CD4-positive, alpha-beta T cell treated with Interleukin-17A for 1 hour (primary cell): ENCODE measurements at places on chromosomes 6 and 20.

GRCh38 chr6:148793721-148794120 is 46.9 kb downstream of the UST start:
- DNase-seq: no peak

DNA sequence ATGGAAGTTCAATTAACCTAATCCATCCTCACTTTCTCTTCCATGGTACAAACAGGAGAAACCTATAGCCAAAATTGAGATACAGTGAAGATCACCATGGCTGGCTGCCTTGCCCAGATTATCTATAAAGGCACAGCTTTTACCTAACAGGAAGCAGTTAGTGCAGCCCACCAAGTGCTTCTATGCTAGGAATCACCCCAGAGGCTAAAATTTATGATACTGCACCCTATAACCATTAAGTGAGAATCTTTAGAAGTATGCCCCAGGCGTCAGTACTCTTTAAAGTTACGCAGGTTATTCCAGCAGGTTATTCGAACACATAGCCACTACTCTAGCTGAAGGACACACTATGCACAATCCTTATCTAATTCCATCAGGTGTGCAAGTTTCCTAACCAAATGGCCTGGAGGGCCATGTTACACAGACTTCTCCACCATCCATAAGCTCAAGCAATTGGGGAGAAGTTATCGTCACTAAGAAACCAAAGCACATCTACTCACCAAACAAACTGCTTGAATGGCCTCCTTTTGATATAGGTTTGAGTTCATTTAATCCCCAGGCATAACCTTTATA is 43.1 kb downstream of the MAN1A1 start:
- DNase-seq: no peak

DNA sequence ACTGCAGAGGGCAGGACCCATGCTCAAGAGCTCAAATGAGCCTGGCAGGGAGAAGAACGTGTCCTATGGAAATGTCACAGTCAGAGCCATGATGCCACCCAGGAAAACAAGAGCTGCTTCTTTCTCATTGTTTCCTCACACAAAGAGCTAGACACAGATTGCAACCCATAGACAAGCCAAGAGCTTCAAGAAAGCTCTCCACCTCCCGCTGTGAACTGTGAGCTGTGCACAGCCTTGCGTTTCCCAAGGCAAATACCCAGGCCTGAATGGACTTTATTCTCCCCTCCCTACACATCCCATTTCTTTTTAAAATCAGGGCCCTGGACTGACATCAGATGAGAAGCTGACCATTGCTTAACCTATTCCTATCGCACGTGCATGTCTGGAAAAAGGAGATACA is 388.8 kb downstream of the RNGTT start:
- no peak for DNase-seq

DNA sequence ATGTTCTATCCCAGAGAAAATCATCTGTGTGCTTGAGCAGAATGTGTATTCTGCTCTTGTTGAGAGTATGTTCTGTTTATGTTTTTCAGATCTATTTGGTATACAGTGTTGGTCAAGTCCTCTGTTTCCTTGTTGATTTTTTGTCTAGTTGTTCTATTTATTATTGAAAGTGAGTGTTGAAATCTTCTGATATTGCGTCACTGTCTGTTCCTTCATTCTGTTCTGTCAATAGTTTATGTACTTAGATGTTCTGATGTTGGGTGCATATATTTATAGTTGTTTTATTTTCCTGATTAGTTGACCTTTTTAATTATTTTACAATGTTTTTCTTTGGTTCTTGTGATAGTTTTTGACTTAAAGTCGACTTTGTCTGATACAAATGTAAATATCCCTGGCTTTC is 458.7 kb upstream of the HSF2 start:
- no peak for DNase-seq

- DNase-seq: no peak
These were observed 9.0 kb upstream of the MLIP start for GRCh38 chr6:54102238-54102637.

DNA sequence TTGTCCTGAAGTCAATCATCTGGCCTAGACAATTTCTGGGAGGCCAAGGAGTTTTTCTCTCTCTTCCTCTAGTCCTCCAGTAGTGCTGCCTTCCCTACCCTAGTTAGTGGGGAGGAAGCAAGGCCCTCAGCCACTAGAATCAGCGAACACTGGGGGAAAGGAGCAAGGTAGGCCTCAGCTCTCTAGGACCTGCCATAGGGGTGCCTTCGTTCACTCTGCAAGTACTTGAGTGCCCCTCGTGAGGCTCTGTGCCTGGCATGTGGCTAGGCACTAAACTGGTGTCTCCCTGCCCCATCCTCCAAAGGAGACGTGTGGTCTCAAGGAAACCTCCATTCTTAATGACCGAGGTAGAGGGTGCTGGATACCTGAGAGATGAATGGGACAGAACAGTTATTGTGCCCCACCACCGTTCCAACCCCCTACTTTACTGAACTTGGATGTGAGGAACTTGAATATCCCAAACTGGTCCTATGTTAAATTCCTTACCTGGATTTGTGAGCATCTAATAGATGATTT is 1.1 kb downstream of the DEF6 start:
- no peak for DNase-seq

DNA sequence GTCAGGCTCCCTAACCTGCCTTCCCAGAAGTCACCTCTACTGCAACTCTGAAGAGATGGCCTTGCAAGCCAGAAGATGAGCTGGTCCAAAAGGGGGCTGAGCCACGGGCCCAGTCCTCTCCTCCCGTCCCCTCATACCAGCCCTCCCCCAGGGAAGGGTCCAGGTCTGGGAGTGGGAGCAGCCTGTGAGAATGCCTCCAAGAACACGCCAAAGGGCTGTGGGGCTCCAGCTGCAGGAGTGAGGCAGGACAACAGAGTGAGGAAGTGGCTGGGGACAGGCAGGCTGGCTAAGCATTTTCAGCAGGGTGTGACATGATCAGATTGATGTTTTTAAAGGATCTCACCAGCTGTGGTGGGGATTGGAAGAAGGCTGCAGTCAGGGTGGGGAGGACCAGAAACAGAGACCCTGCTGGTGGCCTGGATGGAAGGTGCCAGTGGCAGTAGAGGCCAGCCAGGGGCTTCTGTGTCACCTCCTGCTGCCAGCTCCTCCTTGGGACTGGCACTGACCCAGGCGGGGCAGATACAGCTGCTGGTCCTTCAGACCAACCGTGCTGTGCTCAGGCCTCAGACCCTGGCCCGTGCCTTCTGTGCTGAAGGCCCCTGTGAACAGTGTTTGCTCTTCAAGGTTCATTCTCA is 257.6 kb downstream of the NRN1 start:
- DNase-seq: no peak

DNA sequence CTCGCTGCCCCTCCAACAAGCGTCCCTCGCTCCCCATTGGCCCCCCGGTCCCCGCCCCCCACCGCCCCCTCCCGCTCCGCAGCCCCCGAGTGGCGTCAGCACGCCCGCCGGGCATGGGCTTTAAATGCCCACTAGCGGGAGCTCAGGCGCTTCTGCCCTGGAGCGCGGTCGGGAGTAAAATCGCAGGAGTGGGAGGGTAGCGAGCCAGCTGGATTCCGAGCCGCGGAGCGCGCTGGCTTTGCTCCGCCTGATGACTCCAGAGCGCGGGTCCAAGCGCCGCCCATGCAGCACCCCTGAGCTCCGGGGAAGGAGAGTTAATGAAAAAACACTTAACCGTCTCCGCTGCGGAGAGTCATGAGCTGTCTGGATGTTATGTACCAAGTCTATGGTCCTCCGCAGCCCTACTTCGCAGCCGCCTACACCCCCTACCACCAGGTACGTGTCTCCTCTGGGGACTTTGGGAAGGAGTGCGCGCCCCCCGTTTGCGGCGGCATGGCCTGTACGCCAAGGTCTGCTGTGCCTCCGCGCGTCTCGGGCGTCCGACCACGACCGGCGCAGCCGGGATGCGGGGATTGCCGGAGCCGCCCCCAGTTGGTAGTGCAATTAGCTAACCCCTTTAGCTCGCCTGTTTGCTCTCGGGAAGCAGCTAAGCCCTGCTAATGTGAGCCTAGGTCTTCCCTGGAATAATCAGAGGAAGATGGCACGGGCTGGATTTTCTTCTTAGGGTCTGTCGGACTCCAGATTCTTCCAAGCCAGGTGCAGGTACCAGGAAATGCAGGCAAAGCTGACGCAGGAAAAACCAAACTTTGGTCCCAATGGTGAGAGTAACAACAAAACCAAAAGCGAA is at the start of gene VGLL2:
TSS of gene VGLL2 (plus strand) at position 149 of the 847 bp plus-strand sequence. CDS start at position 355, 206 bp downstream.
- no peak for DNase-seq

GRCh38 chr6:5361396-5361795 is 100.1 kb downstream of the FARS2 start:
- no peak for DNase-seq

GRCh38 chr20:25077610-25078169 is 4.3 kb downstream of the VSX1 start:
- DNase-seq: no peak

DNA sequence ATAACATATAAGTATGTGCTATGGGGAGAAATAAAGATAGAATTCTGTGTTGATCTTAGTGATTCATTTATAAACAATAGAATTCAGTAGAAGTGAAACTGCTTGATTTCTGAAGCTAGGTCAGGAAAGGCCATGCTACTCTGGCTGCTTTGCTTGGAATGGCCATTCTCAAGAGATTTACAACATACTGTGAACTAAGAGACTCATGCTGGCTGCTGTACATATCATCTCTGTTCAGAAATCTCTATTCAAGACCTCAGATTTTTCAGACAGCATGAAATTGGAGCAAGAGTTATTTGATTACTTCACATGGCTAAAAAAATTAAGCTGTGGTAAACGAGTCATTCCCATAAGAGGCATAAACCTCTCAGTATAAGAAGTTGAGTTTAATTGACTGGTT is 662.6 kb downstream of the BCKDHB start:
- no peak for DNase-seq

DNA sequence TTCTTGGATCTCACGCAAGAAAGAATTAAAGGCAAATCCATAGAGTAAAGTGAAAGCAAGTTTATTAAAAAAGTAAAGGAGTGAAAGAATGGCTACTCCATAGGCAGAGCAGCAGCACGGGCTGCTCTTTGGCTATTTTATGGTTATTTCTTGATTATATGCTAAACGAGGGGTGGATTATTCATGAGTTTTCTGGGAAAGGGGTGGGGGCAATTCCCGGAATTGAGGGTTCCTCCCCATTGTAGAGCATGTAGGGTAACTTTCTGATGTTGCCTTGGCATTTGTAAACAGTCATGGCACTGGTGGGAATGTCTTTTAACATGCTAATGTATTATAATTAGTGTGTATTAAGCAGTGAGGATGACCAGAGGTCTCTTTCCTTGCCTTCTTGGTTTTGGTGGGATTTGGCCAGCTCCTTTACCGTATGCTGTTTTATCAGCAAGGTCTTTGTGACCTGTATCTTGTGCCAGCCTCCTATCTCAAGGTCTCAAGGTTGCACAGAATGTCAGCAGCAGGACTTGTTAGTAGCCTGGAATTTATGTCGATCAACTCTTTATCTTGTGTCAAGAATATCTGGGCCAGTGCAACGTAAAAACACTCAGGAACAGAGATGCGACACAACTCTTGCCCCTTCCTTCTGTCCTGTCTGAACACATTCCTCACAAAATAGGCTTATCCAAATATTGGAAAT is 931.4 kb downstream of the QKI start:
- no peak for DNase-seq

GRCh38 chr6:11804701-11805100 is 26.1 kb upstream of the ADTRP start:
- DNase-seq: no peak

- DNase-seq: no peak
These were observed 32.5 kb upstream of the DACT2 start for GRCh38 chr6:168352096-168352495.

DNA sequence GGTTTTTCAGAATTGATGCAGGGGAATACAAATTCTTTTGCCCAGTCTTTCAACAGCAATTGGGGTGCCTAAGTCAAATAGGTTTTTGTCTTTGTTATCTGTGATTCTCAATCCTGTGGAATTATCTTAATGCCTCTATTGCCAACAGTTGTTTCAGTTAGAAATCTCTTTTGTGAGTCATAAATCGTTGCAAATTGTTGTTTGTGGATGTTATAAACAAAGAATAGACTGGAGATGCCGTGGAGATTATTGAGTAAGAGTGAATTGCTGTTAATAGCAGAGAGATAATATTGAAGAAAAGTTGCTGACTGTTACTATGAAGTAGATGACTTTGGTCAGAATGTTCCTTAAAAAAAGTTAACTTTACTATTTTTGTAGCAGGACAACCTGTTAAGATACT is 63.7 kb upstream of the POPDC3 start:
- no peak for DNase-seq

DNA sequence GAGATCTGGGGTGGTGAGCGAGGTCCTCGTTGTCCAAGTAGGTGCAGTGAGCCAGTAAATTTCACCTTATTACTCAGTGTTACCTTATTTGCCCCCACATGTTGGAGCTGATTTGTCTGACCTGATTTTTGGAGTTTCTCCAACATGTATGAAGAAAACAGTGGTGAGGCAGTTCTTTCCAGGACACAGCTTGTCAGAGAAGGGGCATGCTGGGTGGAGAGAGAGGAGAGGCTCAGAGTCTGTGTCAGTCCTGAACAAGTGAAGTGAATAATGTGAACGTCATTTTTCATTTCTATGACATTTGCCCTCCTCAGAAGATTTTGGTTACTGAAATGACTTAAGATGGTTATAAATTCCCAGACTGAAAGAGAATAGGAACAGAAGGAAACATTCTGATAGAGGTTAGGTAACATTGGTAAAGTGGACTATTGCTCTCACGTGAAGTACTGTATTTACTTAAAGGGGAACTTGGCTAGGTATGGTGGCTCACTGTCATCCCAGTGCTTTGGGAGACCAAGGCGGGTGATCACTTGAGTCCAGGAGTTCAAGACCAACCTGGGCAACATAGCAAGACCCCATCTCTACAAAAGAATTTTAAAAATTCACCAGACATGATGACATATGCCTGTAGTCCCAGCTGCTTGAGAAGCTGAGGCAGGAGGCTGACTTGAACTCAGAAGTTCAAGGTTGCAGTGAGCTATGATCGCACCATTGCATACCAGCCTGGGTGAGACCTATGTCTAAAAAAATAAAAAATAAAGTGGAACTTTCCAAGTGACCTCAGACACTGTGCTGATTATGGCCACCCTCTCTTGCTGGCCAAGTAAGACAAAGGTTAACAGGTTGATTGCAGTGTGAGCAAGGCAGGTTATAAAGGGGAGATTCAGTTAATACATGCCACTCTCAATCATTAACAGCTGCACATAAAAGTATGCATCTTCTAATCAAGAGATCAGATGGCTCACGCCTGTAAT is 184.3 kb downstream of the EDN1 start:
- DNase-seq: no peak

DNA sequence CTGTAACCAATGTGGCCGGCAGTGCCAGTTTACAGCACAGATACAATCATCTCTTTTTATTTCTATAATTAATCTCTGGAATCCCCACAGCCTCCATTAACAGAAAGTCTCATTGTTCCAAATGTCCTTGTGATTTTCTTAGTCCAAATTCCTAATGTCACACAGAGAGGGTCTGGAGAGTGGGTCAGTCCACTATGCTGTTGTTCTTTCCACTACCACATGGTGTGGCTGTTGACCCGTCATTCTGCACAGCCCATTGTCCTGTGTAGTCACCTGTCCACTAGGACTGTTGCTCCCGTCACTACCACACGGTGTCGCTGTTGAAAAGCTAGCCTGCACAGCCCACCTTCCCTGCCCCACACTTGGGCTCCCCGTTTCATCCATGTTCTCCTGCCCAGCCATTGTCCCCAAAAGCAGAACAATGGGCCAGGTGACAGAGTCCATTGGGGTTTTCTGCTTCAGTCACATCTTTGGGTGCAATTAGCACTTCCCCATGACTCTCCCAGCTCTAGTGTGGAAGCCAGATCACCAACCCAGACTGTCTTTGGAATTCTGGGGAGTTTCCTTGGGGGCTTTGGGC is 8.6 kb upstream of the LBP start:
- DNase-seq: no peak

GRCh38 chr6:135819665-135820064 is 31.8 kb upstream of the PDE7B start:
- DNase-seq: no peak

- DNase-seq: peak; percentile 70
These were observed 66.6 kb upstream of the CCDC167 start for GRCh38 chr6:37566111-37566949.
